ENCODE measurements at places on chromosomes 2 and 18. TPM values are rescaled to one million over a fixed set of nuclear protein-coding genes. Genes with fewer than 3 reads are reported as not detected.

The BMP10 gene
- not detected for total RNA-seq

The CHST9 gene
- total RNA-seq: not detected

The DPYSL5 gene
- not detected for total RNA-seq

The TAF4B gene
- 4.9 TPM for total RNA-seq

The KIF5C gene
- total RNA-seq: 0.84 TPM

The GCKR gene
- total RNA-seq: 4.2 TPM

The COL4A3 gene
- 0.67 TPM for total RNA-seq

The ABCB11 gene
- total RNA-seq: 0.06 TPM

The ACTG2 gene
- 13.2 TPM for total RNA-seq

The MARCO gene
- total RNA-seq: 92.5 TPM

The CHRNG gene
- not detected for total RNA-seq

The LOXL3 gene
- 8.2 TPM for total RNA-seq

The VIT gene
- 5.0 TPM for total RNA-seq

The CASP8 gene
- 25.2 TPM for total RNA-seq

The OSR1 gene
- 41.6 TPM for total RNA-seq

The ATL2 gene
- 46.3 TPM for total RNA-seq

The BCL2L11 gene
- total RNA-seq: 9.0 TPM

The CAVIN2 gene
- 52.3 TPM for total RNA-seq

The MGAT4A gene
- total RNA-seq: 50.6 TPM

The PIEZO2 gene
- 3.1 TPM for total RNA-seq

The IMP4 gene
- 104 TPM for total RNA-seq

The RBM45 gene
- 13.1 TPM for total RNA-seq

The ABCG8 gene
- not detected for total RNA-seq

The MC5R gene
- not detected for total RNA-seq

The DLGAP1 gene
- total RNA-seq: 4.2 TPM

All from mesenteric fat pad (tissue), 1 donor.